Fibroblast of skin of right biceps (primary cell): ENCODE measurements at places on chromosomes 13 and 19.

DNA sequence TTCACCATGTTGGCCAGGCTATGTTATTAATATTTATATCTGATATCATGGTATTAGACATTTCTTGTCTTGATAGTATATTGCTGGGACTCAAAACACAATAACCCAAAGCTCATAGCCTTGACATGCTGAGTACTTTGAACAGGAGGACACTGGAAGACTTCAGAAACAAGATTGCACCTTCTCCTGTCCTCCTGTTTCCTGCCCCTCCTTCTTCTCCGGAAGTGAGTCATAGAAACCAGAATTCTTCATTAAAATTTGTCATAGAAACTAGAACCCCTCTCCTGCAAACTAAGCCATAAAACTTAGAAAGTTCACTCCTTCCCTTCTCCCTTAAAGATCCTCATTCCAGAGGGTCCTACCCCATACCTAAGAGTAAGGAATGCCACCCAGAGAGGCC is 400.2 kb downstream of the SLITRK5 start:
- DNase-seq, result no peak

DNA sequence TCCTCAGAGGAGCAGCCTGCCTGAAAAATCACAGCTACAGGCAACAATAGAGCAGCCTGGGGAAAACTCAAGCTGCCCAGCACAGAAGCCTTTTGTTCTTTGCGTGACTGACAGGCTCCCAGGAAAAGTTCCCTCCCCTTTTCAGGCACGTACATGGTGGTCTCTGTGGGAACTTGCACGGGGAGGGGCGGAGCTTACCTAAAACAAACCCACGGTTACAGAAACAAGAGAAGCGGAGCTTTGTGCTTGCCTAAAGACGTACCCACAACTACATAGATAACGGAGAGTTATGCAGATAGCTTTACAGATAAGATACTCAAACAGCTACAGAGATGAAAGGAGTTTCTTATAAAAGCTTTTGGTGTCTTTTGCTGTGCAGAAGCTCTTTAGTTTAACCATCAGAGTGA is 11.4 kb downstream of the ETFB start:
- DNase-seq, result no peak

DNA sequence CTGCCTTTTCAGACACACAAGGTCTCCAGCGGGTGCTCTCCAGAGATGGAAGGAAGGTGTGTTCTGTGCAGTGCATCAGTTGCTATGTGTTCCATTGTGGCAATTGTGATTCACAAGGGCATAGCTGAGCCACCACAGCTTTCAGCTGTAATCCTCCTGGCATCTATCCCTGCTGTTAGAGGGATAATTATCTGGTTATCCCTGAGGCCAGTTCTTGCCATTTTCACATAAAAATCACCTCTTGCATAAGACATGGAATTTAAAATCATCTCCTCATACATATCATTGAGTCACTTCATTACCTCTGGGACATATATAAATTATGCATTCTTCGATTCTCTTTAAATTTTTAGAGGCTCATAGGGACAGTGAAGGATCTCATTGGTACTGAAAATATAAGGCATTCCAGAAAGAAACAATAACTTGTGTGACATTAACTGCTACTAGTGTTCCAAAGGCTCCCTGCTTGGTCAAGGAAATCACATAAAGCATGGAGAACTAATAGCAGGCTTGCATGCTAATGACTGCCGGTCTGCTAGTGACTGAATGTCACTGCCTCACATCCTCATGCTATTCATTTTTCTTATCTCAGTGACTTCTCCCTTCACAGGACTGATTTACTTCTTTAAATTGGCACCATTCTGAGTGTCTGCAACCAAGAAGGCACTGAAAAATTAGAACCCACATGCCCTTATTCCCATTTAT is 214.0 kb downstream of the ENOX1 start:
- DNase-seq, result peak; percentile 84

GRCh38 chr13:93328943-93329342 is 102.3 kb downstream of the GPC6 start:
- no peak for DNase-seq

- DNase-seq, result no peak
Measured at GRCh38 chr19:29510701-29511265, 15.0 kb upstream of the VSTM2B start.
